ENCODE measurements at places on chromosomes 1 and 21.

GRCh38 chr1:193355178-193355577 is 168.8 kb upstream of the B3GALT2 start:
- DNase-seq = no peak

DNA sequence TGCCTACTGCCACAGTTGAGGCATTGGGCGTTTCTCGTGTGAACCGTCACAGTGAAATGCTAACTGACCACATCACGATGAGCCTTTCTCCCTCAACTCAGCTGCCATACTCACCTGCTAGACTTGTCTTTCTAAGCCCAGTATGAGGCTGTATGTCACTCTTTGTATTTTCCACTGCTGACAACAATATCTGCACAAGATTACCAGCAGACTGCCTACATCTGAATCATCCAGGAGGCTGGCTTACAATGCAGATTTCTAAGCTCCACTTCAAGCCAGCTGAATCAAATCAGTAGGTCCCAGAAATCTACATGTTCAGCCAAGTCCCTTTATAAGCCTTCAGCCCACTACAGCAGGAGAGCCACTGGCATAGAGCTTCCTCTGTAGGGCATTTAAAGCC is 355.0 kb upstream of the DUSP10 start:
- no peak for DNase-seq

GRCh38 chr1:51910221-51911000 is 31.9 kb upstream of the NRDC start:
- DNase-seq = no peak

DNA sequence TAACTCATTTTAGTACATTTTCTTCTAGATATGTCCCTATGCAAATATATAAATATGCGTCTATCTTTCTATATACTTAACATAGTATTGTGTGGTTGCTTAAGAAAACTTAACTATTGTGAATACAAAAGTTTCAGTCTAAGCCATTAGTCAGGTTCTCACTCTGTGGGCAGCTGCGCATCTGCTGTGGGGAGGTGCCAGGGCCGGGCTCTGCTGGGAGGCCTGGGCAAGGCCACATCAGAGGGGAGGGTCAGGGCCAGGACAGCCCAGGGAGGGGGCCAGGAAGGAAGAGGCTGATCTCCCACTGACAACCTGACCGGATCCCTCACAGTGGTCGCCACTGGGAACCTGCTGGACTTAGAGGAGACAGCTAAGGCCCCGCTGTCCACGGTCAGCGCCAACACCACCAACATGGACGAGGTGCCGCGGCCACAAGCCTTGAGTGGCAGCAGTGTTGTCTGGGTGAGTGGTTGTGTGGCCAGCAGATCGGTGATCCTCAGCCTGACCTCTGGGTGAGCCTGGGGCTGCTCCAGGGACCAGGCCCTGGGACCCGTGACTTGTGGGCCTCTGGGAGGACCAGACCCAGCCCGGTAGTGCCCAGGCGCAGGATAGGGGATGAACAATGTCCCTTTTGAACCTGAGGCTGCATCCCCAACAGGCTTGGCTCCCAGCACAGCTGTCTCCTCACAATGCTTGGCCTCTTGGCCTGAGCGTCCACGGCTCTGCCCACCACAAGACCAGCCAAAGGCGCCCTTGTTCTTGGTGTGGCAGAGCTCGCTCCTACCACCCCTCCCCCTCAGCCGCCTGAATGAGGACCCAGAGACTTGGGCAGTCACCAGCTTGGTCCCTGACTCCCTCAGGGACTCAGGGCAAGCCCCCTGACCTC is 20.2 kb downstream of the LDLRAP1 start:
- DNase-seq = no peak

DNA sequence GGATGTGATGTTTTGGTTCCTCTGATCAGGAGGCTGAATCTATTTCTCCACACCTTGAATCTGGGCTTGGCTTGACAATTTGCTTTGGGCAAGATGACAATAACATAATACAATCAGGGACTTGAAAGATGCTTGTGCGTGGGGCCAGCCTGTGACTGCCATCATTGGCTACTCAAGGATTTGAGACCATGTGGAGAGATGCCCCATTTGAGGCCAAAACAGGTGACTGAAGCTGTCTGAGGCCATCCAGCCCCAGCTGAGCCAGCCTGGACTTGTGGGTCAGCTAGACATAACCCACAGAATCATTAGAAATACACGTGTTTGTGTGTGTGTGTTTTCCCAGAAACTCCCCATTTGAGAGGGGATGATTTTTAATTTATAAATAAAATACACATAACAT is 421.5 kb downstream of the PTPRU start:
- no peak for DNase-seq

DNA sequence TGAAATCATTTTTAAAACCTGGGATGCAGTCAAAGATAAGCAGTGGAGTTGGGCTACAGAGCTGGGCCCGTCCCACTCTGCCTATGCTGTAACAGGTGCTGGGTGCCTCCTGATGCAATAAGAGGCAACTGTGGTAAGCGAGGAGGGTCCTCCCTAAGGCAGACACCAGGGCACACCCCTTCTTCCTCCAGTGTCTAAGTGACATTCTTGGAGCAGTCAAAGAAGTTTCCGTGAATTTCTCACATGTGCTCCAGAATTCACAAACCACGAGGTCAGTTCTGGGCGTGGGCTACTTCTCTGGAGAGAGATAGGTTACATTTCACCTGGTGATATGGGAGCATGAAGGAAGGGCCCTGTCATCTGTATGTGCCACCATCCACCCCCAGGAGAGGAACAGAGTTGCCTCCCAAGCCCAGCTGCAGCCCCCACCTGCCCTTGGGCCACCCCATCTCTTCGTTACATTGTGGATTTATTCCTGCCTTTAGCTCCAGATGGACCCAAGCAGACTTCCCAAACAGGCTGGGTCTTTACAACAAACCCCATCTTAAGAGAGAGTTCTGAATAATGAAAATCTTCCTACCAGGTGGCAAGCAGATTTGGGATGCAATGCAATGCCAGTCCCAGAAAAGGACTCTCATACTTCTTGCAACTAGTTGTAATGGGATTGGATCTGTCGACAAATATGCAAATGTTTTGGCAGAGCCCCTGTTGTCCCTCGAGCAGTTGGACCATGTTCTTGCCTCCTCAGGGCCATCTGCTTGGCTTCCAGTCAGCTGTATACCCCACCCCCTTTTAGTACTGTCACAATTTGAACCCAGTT is 82.5 kb upstream of the CNTN2 start:
- DNase-seq = no peak

DNA sequence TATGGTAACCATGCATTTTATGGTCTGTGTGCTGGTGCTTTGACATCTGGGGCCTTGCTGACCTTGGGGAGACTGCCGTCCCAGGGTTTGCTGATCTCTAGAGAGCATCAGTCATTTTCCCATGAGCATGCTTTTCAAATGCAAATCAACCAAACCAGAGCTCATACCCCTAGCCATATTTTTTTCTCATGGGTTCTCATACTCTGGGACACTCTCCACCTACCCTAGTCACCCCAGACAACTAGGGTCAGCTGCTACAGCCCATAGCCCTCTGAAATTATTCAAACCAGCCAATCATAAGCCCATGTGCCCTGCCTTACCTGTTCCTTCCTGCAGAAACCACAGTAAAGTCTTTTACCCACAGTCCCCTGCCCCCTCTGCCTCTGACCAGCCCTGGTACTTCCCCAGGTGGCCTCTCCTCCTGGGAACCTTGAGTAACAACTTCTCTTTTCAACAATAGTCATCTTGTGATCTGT is 132.0 kb downstream of the MAP3K21 start:
- no peak for DNase-seq

DNA sequence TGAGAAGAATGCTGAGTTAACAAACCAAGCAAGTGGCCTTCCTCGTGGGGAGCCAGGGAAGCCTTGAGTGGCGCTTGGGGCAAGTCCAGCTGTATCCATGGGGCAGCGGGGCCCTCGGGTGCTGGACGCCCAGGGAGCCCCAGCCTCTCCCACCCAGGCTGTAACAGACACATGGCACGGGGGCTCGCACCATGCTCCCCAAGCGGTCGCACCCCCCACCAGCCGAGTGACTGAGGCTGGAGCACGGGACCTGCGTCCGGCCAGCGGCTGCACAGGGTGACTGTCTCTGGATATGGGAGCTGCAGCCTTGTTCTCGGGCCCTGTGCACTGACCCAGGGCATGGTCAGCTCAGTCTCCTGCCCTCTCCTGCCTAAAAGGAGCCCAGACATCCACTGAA is 53.9 kb upstream of the ACTRT2 start:
- no peak for DNase-seq

- DNase-seq = no peak
Measured at GRCh38 chr1:206708882-206709281, 24.2 kb downstream of the MAPKAPK2 start.

GRCh38 chr1:87150143-87150542 is 178.5 kb upstream of the LMO4 start:
- DNase-seq = no peak

GRCh38 chr1:97796711-97797110 is 124.1 kb downstream of the DPYD start:
- DNase-seq = no peak

GRCh38 chr1:238606896-238607295 is 716.2 kb upstream of the ZP4 start:
- no peak for DNase-seq

DNA sequence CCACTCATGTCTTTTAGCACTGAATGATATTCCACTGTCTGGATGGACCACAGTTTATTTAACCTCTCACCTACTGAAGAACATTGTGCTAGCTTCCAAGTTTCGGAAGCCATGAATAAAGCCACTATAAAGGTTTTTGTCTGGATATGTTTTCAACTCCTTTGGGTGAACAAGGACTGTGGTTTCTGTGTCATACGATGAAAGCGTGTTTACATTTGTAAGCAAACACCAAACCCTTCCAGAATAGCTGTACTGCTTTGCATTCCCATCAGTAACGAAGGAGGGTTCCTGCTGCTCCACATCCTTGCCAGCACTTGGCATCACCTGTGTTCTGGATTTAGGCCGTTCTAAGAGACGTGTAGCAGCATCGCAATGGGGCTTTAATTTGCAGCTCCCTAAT is 10.7 kb upstream of the ARHGEF16 start:
- DNase-seq = no peak

DNA sequence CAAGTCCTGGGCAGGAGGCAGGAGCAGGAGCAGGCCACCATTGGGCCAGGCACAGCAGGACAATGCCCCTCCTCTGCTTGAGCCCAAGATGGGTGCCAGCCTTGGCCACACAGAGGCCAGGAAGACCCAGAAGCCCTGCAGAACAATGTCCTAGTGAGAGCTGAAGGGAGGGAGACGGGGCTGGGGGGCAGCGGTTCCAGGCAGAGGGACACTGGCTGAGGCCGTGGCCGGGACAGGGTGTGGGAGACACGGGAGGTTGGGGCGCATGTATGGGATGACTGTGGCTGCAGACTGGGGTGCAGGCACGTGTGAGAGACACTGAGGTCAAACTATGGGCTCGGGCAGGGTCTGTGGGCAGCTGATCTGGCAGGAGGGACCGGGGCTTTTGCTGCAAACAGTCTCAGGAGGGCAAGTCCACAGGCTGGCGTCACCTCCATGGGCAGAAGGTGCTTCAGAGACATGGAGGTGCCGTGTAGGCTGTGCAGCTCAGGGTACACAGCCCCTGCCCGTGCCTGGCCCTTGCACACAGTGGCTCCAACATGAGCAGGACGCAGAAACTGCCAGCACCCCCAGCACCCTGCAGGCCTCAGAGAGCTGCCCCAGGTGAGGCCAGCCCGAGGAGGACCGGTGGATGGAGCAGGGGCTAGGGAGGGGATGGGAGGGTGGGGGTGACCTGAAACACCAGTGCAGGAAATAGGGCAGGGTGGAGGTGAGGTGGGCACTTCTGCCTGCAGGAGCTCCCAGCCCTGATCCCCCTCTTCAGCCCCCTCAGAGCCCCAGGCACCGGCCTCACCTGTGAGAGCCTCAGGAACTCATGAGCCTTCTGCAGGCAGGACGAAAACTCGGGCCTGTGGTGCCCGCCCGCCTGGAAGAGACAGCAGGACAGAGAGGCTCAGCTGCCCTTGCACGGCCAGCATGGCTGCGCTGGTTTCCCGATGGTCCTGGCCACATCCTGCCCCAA is 19.5 kb downstream of the LSS start:
- peak; percentile 28 for DNase-seq

GRCh38 chr1:67771749-67772148 is 61.5 kb downstream of the GNG12 start:
- no peak for DNase-seq

- DNase-seq = peak; percentile 27
Measured at GRCh38 chr21:43899307-43900077, 34.5 kb downstream of the AGPAT3 start.

- no peak for DNase-seq
Measured at GRCh38 chr21:9730866-9731265, 790.5 kb upstream of the TPTE start.

GRCh38 chr1:119286587-119287181 is 81.9 kb upstream of the HAO2 start:
- no peak for DNase-seq

- no peak for DNase-seq
Measured at GRCh38 chr1:183891158-183891856, 86.4 kb downstream of the RGL1 start.

GRCh38 chr1:27884006-27884954 is 11.9 kb downstream of the THEMIS2 start:
- no peak for DNase-seq

DNA sequence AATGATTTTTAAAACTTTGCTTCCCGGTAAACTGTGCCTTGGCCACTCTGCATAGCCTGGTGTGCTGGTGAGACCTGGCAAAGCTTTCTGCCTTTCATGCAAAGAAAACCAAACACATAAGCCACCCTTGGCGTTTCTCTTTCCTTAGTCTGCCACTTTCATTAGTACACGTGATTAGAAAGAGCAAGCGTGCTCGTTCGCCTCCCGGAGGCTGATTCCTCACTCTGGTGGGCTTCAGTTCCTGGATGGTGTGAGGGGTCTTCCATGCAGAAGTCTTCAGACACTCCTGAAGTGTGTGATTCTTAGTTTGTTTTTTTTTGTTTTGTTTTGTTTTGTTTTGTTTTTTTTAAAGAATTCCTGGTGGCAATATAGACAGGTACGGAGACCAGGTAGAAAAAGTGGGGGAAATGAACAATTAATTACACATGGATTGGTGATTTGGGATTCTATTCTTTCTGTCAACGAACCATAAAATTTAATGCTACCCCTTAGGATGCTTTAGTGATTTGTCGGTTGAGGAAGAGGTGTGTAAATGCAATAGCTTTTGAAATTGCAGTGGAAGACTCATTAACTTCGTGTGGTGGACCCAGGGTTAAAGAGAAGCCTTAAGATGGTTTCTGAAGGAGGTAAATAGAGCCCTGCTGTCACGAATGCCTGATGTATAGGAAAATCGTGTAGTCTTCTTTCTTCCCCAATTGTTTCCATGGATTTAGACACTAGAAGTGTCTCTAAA is 2.1 kb downstream of the GALNT2 start:
- no peak for DNase-seq

Data from ovary (tissue), 10 donors.